ENCODE measurements at places on chromosomes 2 and 18.

DNA sequence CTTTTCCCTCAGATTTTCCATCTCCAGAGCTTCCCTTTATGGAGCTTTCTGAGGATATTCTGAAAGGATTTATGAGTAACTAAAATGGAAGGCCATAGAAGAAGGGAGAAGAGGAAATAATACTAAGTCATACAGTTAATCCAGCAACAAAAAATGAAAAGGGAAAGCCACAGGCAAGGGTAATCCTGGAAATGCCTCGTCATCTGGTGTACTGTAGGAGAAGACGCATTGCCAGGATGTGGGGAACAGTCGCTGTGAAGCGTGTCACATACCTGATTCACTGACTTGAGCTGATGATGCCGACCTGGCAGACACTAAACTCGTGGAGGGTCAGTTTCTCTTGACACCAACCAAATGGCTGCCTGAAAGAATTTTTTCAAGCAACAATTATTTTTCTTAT is 34.7 kb upstream of the ALPP start:
- DNase-seq: no peak

GRCh38 chr2:219562049-219563020 is 9.0 kb downstream of the OBSL1 start:
- no peak for DNase-seq

DNA sequence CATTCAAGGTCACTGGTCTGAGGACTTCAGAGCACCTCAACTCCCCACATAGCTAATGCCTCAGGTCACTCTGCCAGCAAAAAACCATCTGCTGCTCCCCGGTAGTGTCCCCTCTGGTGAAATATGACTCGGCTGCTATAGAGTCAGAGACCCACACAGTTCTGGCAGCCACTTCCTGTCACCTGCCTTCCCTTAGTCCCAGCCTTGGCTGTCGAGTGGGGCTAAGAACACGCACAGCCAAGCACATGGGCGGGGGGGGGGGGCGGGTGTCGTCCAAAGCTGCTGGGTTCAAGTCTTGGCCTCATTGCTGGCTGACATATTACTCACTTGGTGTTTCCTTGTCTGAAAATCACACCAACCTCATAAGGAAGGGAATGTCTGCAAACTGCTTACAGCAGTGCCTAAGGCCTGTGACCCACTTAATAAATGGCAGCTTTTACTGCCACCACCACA is 37.5 kb downstream of the POLR1A start:
- peak; percentile 65 for DNase-seq

GRCh38 chr2:128628996-128629395 is 310.3 kb upstream of the HS6ST1 start:
- no peak for DNase-seq

DNA sequence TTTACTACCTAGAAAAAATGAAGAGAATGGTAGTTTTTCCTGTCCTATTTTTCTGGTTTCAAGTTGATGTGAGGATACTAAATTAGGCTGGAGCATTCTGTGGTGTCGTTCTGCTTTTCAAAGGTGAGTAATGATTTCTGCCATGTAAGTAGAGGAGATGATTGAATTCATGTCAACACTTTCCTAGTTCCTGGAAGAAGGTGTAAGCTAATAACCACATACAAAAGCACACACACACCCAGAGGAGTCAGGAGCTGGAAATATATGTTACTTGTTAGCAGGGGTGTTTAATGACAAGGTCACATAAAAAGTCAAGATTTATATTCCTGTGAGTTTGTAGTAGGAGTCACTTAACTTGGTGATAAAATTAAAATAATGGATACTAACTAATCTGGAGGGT is 172.1 kb downstream of the TMX3 start:
- DNase-seq: no peak

GRCh38 chr2:99158599-99158998 is 3.8 kb downstream of the LIPT1 start:
- no peak for DNase-seq

- no peak for DNase-seq
These were observed 1.4 kb downstream of the ITPRID2 start for GRCh38 chr2:181892799-181893435.

DNA sequence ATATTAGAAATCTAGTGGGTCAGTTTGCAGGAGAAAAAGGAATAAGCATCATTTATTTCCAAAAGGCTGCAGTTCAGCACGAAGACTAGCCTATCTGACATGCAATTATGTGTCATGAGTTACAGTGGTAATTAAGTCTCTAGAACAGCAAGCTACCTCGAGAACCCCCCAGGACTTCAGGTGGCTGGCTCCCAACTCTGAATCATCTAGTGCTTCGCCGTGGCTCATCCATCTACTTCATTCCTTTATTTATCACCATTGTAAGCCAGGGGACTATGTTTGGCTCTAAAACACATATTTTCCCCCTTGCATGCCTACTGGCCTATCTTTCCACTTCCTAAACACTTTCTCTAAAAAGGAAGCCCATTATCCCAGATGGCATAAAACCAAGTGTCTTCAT is 121.6 kb downstream of the TXNL1 start:
- no peak for DNase-seq

- DNase-seq: no peak
These were observed 27.9 kb downstream of the RAB27B start for GRCh38 chr18:54856105-54856646.

GRCh38 chr2:220568296-220568695 is 940.9 kb downstream of the SLC4A3 start:
- no peak for DNase-seq

DNA sequence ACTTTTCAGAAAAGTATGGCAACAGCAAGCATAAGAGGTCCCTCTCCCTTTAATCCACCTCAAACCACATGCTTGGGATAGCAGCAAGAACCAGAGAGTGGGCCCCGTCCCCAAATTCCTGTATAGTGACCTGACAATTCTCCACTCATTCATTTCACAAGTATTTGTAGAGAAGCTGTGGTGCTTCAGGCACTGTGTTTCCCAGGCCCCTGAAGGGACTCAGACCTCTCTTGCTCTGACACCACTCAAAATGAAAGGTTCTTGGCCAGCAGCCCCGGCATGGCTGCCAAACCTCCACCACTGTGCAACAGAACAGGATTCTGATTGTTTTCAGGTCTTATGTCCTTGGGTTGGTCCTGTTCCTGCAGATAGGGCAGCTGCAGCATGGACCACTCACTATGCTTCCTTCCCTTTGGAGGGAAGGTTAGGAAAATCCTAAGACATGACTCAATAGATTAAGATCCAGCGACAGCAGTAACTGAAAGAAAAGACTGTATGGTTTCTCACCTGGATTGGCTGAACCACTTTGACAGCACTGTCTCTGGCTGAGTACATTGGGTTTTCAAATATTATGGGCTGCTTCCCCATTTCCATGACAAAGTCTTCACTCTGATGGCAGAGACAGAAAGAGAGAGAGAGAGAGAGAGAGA is 67.6 kb downstream of the DHRS9 start:
- DNase-seq: no peak

GRCh38 chr2:121532894-121533293 is 2.2 kb downstream of the RNU4ATAC start:
- no peak for DNase-seq

DNA sequence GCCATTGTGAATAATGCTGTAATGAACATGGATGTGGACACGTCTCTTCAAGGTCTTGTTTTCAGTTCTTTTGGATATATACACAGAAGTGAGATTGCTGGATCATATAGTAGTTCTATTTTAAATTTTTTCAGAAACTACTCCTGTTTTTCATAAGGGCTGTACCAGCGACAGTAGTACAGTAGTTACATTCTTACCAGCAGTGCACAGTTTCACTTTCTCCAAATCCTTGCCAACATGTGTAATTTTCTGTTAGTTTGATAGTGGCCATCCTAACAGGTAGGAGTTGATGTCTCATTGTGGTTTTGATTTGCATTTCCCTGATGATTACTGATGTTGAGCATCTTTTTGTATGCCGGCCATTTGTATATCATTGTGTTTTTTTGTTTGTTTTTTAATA is 81.7 kb downstream of the EPC2 start:
- DNase-seq: no peak
